Type B pancreatic cell (in vitro differentiated cells): ENCODE measurements at places on chromosomes 7 and 10. TPM values are rescaled to one million over a fixed set of nuclear protein-coding genes. Genes with fewer than 3 reads are reported as not detected.
A peak's percentile ranks its signal among the peaks of the same experiment; 100 is the strongest.

DNA sequence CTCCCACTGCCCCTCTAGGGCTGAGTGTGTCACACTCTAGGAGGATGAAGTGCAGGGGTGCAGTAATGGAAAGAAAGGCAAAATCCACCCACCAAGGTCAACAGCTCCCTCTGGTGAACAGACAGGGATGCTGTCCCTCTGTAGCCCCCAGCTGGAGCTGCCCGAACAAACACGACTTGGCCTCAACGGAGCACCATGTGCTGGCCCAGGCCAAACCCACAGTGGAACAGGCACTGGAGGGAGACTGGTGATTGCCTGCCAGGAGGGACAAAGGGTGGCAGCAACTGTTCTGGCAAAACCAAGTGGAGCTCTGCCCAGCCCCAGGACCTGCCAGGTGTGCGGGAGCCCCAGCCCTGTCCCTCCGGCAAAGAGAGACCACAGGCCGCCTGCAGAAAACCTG, 20.7 kb downstream of the PDIA4 start:
- H3K27me3 ChIP-seq, result no peaks in the 10 kb centered on the region
- peaks cover 22% of the 10 kb centered on the region for H3K36me3 ChIP-seq

GRCh38 chr10:121772406-121772805, 155.4 kb downstream of the ATE1 start:
- no peak for DNase-seq
- no peaks in the 10 kb centered on the region for H3K27me3 ChIP-seq
- H3K4me1 ChIP-seq, result peaks cover 33% of the 10 kb centered on the region
- H3K27ac ChIP-seq, result no peak overlapping the region

- peak overlapping the region; percentile 76 for H3K4me3 ChIP-seq
- H3K4me1 ChIP-seq, result peaks cover 22% of the 10 kb centered on the region
- no peaks in the 10 kb centered on the region for H3K36me3 ChIP-seq
- no peak for DNase-seq
- H3K27ac ChIP-seq, result no peak overlapping the region
These were observed 167.5 kb downstream of the NRF1 start for GRCh38 chr7:129778770-129779601.

DNA sequence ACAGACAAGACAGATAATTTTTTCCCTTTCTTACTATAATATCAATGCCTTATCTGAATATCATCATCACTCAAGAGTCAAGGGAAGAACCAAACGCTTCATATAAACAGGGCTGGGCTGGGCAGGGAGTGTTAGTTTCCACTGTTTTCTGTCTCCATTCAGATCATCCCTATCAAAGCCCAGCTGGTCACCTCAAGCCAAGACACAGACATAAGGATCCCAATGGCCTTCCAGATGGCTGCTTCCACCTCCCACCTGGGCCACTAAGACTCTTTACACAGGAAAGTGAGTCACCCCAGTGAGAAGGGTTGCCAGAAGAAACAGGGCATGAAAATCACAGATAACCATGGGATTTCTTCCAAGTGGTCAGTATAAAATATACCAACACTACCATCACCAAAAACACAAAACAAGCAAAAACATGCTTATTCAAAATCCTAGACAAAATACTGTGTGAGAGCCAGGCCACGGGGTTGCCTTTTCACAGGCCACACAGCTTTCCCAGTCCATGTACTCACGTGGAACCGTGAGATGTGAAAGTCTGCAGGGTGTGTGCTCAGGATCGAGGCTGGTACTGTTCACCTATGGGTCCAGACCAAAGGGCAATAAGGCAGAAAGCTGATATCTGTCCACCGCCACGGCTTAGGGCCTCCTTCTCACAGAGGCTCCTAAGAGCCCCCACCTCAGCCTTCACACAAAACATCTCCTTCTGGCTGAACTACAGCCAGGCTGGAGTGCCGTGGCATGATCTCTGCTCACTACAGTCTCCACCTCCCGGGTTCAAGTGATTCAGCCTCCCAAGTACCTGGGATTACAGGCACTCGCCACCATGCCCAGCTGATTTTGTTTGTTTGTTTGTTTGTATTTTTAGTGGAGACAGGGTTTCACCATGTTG, 5.7 kb downstream of the PRSS1 start:
- H3K27ac ChIP-seq, result no peak overlapping the region
- H3K4me1 ChIP-seq, result no peaks in the 10 kb centered on the region
- peaks cover 21% of the 10 kb centered on the region for H3K27me3 ChIP-seq
- no peak for DNase-seq

Gene EVX1
- total RNA-seq, result 0.41 and 0.71 TPM in 2 replicates

Gene SPACDR
- 1.4 and 2.8 TPM in 2 replicates for total RNA-seq

GRCh38 chr10:13707156-13707881, 120.6 kb downstream of the PRPF18 start:
- H3K4me3 ChIP-seq, result peak overlapping the region; percentile 97
- peaks cover 94% of the 10 kb centered on the region for H3K4me1 ChIP-seq
- no peaks in the 10 kb centered on the region for H3K27me3 ChIP-seq
- H3K36me3 ChIP-seq, result peaks cover 25% of the 10 kb centered on the region

DNA sequence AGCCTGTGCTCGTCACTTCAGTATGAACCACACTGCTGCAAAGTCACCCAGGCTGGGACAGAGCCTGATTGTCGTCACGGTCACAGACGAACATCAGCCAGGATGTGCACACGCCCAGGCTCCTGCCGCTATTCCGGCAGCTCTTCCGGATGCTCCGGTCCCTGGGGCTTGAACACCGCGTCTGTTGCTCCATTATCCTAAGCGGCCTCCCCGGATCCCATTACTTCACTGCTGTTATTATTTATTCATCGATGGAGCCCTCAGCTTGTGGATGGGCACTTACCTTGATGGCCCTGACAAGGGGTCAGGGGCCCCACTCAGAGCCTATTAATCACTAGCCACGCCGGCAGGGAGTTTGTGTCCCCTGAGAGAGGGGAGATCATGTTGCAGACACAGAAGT, 120.8 kb upstream of the PCBD1 start:
- no peaks in the 10 kb centered on the region for H3K36me3 ChIP-seq
- H3K27ac ChIP-seq, result no peak overlapping the region
- H3K4me1 ChIP-seq, result peaks cover 11% of the 10 kb centered on the region
- DNase-seq, result no peak

Gene GIMAP6
- total RNA-seq, result not detected in 2 replicates

DNA sequence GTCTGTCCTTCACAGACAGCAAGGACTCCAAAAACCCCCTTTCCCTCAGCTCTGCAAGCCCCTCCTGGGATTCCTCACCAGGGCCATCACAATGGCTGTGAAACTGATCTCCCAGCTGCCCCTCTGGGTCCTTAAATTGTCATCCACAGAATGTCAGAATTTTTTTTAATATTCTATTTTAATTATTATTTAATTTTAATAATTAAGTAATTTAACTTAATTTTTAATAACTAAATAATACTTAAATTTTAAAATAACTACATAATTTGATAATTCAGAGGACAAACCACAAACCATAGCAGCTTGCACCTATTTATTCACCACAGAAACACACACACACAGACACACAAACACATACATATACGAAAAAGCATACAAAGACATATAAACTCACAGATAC, 565.8 kb upstream of the COBL start:
- no peak overlapping the region for H3K4me3 ChIP-seq
- H3K4me1 ChIP-seq, result no peaks in the 10 kb centered on the region
- no peaks in the 10 kb centered on the region for H3K36me3 ChIP-seq
- DNase-seq, result no peak

GRCh38 chr7:92917230-92917629, 80.9 kb upstream of the CDK6 start:
- peak overlapping the region; percentile 20 for H3K4me3 ChIP-seq
- peak overlapping the region; percentile 85 for H3K27ac ChIP-seq
- no peak for DNase-seq
- H3K4me1 ChIP-seq, result peaks cover 10% of the 10 kb centered on the region
- H3K27me3 ChIP-seq, result no peaks in the 10 kb centered on the region

- peaks cover 6% of the 10 kb centered on the region for H3K36me3 ChIP-seq
- no peaks in the 10 kb centered on the region for H3K4me1 ChIP-seq
- no peaks in the 10 kb centered on the region for H3K27me3 ChIP-seq
These were observed 68.1 kb downstream of the CNOT4 start for GRCh38 chr7:135441791-135442190.

GRCh38 chr10:126036515-126036914, 140.2 kb downstream of the FANK1 start:
- no peak overlapping the region for H3K27ac ChIP-seq
- H3K27me3 ChIP-seq, result no peaks in the 10 kb centered on the region
- H3K4me3 ChIP-seq, result no peak overlapping the region
- peaks cover 5% of the 10 kb centered on the region for H3K4me1 ChIP-seq
- H3K36me3 ChIP-seq, result peaks cover 19% of the 10 kb centered on the region

Gene TMEM196
- total RNA-seq, result 0.68 and 1.5 TPM in 2 replicates

Gene TMEM270
- 0.57 TPM in 1 of 2 replicates, not detected in the other for total RNA-seq

DNA sequence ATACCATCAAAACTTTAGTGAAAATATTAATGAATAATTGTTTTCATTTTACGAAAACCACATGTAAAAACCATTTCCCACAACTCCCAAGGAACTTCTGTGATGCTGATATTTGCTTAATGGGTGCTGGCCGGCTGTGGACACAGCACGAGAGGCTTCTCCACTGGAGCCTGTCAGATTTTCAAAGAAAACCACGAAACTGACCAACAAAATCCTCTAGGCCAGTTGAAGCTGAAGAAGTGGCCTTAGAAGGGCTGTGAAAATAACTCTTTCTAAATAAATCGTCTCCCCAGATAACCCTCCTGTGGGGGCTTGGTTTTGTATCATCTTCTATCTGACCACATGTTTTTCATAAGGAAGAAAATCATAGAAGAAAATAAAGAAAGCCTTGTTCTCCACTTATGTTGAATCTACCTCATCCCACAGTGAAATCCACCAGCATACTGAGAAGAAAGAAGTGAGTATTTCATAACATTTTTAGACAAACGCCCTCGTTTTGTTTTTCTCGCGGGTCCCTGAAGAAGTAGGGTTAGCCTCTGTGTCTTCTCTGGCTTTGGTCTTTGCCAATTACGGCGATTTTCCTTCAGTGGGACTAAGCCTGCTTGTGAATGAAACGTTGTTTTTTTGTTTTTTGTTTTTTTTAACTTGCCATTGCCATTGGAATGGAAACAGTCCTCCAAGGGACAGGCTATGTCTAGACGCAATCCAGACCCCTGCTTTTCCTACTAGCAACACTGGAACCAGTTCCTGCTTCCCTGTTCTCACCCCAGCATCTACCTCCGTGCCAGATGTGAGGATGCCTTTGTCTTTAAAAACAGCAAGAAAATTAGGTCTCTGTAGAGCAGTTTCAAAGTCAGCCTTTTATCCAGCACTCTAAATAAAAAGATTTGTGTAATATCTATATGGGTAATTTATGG, 123.9 kb downstream of the ADAM12 start:
- H3K4me1 ChIP-seq, result peaks cover 35% of the 10 kb centered on the region
- peaks cover 6% of the 10 kb centered on the region for H3K36me3 ChIP-seq

Gene ALKBH4
- total RNA-seq, result 11.2 and 13.3 TPM in 2 replicates
